NCI-H226 (cell line): ENCODE measurements at places on chromosomes 13 and 19.

DNA sequence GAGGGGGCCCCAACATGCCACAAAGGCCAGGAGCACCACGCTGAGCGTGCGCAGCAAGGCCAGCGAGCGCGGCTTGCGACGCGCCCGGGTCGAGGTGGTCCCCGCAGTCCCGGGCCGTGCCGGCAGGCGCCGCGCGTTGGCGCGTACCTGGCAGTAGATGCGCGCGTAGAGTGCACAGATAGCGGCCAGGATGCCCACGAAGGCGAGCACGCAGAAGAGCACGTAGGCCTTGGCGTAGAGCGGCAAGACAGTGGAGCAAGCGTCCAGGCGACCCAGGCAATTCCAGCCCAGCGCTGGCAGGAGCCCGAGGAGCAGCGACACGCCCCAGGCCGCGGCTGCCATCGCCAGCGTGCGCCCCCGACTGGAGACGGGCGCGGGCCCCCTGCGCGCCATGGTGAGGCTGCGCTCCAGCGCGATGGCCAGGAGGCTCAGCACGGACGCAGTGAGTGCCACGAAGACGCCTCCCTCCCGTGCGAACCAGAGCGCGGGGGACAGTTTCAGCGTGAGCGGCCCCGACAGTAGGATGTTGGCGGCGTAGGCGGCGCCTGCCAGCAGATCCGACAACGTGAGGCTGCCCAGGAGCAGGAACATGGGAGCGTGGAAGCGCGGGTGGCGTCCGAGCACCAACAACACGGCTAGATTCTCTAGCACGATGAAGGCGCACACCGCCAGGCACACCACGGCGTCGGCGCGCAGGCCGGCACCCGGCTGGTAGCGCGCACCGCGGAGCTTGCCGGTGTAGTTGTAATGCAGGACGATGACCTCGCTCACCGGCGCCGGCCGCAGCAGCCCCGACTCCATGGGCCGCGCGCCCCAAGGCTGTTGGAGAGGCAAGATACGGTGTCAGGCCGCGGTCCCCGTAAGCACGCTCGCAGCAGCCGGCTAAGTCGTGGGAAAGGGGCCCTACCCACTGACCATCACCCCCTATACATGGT, 2.8 kb downstream of the S1PR5 start:
- no peak for DNase-seq

DNA sequence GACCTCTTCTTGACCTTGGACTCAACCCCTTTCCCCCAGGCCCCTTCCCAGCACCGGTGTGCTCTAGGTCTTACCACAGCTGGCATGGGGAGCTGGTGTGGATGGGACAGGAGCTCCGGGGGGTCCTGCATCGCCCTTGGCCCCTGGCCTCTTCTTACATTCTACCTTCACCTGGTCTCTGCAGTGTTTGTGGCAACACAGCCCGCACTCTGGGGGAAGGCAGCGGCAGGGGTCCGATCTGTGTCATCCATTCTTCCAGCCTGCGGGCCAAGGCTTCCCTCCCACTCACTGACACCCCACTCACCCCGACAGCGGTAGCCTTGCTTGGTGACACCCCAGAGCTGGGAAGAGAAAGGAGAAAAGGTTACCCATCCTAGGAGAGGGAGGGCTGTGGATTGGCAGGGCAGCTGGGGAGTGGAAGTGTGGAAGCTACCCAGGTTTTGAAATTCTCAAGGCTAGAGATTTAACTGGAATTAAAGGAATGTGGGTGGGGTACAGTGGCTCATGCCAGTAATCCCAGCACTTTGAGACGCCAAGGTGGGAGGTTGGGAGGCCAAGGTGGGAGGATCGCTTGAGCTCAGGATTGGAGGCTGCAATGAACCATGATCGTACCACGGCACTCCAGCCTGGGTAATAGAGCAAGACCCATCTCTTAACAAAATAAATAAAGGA, 8.3 kb downstream of the FAM98C start:
- peak; percentile 82 for DNase-seq

DNA sequence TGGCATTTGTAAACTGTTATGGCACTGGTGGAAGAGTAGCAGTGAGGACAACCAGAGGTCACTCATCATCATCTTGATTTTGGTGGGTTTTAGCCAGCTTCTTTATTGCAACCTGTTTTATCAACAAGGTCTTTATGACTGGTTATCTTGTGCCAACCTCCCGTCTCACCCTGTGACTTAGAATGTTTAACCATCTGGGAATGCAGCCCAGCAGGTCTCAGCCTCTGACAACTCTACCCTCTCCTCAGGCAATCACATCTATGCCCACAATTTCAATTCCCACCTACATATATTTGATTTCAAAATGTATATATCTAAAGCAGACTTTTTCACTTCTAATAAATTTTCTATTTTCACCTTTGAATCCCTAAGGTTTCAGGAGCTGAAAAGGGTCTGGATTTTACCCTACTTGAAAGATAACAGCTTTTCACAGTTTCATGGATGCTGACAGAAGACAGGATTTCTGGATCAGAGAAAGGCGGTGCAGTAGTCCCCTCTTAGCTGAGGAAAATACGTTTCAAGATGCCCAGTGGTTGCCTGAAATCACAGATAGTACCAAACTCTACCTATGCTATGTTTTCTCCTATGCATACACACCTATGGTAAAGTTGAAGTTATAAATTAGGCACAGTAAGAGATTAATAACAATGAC, 1171.8 kb downstream of the DIAPH3 start:
- DNase-seq = no peak

- no peak for DNase-seq
Observed at GRCh38 chr13:30607908-30608307, 9.8 kb upstream of the USPL1 start.

GRCh38 chr13:55230570-55230908, 1910.2 kb upstream of the PRR20A start:
- no peak for DNase-seq

GRCh38 chr13:73096173-73096572, 37.4 kb downstream of the KLF5 start:
- peak; percentile 37 for DNase-seq

DNA sequence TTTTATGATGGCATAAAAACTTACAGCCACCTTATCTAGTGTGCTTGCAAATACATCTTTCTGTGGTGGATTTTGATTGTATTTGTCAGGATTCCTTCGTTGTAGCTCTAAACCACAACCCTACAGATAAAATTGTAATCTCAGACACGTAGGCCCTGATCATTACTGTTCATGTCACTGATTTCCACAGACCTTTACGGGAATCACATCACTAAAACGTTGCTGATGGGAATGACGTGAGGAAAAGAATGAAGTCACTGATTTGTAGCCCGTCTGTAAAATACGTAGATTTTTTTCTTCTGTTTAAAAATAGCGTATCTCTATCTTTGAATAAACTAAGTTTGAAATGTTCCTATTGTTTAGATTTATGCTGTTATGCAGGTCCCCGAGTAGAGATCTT, 399.2 kb downstream of the MYO16 start:
- no peak for DNase-seq

GRCh38 chr13:73288596-73288995, 229.8 kb downstream of the KLF5 start:
- no peak for DNase-seq

GRCh38 chr13:86562866-86563265, 763.6 kb upstream of the SLITRK6 start:
- no peak for DNase-seq

DNA sequence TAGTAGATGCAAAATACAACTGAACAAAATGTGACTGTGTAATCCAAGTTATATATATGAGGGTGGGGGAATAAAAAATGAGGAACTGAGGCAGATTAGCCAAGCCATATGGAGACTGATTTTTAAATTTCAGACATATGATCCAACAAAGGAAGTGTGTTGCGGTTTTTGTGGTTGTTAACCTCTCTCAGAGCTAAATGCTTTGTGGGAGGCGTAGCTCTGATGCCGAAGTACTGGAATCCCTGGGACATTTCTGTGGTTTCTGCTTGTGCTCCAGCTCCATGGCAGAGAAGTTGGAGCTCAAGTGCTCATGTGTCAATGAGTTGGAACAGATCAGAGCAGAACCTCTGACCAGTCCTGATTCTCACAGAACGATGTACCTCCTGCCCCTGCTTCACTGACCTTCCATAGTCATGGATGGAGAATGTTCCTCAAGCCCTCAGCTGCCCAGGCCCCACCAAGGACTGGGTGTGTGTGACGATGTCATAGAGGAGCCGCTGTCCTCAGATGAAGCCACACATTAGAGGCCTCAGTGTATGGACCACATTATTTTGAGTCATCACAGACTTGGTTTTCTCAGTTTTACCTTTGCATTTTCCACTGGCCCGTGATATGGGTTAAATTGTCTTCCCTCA, 107.6 kb downstream of the SOX1 start:
- no peak for DNase-seq

- DNase-seq = no peak
Observed at GRCh38 chr19:32651729-32652140, 23.2 kb downstream of the ANKRD27 start.

- DNase-seq = no peak
Observed at GRCh38 chr13:52053460-52053859, 29.0 kb downstream of the UTP14C start.

DNA sequence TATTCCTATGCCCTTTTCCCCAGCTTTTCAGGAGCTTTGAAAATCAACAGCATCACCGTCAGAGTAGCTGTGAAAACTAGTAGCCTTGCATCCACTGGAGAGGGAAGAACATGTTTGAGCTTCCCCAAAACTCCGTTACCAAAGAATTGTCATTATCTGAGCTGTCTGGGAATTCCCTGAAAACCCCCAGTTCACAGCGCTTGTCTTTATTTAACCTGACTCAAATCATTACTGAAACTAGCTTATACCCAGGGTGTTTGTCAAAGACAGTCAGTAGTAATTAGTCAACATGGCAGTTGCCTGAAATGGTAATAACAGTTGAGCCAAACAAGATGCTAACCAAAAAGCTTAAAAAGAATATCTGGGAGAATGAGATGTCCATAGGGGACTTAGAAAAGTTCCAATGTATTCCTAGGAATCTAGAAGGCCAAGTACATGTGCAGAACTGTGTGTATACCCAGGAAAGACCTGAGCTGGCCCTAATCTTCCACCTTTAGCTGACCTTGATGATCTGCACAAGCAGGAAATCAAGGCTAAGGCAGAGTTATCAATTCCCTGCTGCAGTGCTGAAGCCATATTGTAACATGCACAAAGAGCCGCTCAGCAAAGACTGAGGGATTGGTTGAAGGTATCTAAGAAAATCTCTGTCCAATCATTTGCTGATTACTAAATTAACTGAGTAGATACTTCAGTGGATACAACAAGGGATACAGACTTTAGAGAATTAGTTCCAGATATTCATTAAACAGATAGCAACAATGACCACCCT, 130.8 kb downstream of the KL start:
- DNase-seq = no peak

- no peak for DNase-seq
Observed at GRCh38 chr13:77832339-77833100, 86.1 kb downstream of the EDNRB start.

DNA sequence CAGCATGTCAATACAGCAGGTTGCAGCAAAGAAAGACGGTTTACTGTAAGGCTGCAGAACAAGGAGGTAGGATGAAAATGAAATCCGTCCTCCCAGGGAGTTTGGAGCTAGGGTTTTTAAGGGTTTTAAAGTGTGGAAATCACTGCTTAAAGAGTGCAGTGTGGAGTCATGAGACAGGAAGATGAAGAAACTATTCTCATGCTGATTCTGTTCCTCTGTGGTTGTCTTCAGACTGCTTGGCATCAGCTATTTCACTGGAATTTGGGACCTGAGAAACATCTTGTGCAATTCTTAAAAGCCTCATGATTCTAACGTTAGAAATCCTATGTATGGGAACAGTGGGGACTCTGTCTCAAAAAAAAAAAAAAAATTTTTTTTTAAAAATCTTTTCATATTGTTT, 11.4 kb downstream of the ZNF331 start:
- DNase-seq = no peak

- no peak for DNase-seq
Observed at GRCh38 chr13:99033814-99034213, 56.0 kb upstream of the DOCK9 start.

DNA sequence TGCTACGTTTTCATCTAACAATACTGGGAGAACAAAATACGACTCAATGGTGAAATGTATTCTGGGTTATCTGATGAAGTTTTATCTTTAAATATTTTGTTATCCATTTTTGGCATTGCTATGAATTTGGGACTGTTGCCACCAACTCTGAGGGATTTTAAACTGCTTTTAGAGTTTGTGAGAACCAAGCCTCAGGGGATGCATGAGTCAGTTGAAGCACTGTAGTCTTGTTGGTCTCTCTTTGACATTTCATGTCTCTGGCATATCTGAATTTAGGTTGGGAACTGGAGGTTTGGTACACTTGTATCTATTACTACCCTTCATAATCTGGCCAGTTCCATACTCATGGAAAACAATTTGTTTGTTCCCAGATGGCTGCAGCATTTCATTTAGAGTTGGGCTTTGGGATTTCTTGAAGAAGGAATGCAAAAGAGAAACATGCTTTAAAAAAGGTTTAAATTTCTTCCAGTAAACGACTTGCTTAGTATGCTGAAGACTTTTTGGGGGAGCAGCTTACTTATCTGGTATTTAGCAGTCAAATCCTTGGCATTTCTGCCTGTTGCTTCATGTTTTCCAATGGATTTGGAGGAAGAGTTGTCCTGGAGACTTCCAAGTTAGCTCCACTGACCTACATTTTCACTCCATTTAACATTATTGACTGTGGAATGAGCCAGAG, 28.9 kb downstream of the ARHGEF7 start:
- DNase-seq = no peak

DNA sequence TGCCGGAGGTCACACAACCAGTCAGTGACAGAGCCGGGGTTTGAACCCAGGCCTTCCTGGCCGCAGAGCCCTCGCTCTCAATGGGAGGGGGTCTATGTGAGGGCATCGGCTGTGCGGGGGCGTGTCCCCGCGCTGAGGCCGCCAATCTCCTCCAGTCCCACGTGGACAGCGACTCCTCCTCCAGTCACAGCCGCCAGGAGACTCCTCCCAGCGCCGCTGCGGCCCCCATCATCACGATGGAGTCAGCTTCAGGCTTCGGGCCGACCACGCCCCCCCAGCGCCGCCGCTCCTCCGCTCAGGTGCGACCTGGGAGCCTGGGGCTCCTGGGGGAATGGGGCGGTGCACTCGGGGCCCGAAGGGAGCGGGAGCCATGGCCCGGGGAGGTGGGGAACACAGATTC, 6.0 kb downstream of the SPRED3 start:
- no peak for DNase-seq

GRCh38 chr13:30846311-30846710, 59.8 kb upstream of the MEDAG start:
- DNase-seq = peak; percentile 53

- no peak for DNase-seq
Observed at GRCh38 chr13:60575142-60575541, 178.1 kb downstream of the TDRD3 start.

DNA sequence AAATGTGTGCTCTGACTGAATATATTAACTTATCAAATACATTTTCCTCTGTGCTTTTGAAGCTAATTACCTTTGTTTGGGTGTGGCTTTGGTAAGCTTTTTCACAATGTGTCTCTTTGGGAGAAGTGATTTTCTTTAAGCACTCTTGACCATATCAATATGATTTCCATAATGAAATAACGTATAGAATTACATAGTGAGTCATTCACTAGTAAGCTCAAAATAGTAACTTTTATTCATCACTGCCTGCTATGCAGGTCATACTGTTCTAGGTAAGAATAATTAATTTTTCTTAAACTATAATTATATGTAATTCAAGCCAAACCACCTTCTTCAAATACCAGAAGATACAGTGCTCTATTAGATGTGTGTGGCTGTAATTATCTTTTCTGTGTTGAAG, 480.7 kb downstream of the MYO16 start:
- DNase-seq = no peak

- DNase-seq = no peak
Observed at GRCh38 chr19:18160493-18160970, 7.6 kb downstream of the PIK3R2 start.
